Activated gamma-delta T cell treated with anti-CD3 and anti-CD28 coated beads, Interleukin-2, amount 50 U/mL, for 16 hours (primary cell): ENCODE measurements at places on chromosomes 12 and 14.
A peak's percentile ranks its signal among the peaks of the same experiment; 100 is the strongest.

DNA sequence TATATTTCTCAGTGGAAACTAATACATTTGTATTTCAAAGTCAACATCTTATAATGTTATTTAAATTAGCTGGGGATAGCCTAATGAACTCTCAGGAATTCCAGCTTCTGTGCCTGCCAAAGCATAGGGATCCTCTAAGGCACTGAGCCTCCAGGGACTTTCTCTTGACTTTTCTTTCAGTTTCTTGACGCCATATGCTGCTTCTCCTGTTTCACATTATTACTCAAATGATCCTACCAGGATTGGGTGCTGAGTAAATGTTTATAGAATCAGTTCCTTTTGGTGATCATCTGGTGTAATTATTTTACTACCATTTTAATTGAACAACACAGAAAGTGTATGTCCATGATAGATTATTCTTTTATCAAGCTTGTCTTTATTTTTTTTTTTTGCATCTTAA is 7.9 kb downstream of the METTL25 start:
- no peak for DNase-seq

GRCh38 chr12:81354327-81354932 is 276.6 kb downstream of the ACSS3 start:
- no peak for DNase-seq

- DNase-seq: no peak
Observed at GRCh38 chr12:94710933-94711332, 60.6 kb upstream of the TMCC3 start.

- DNase-seq: no peak
Observed at GRCh38 chr14:103139132-103140025, 16.1 kb downstream of the TNFAIP2 start.

DNA sequence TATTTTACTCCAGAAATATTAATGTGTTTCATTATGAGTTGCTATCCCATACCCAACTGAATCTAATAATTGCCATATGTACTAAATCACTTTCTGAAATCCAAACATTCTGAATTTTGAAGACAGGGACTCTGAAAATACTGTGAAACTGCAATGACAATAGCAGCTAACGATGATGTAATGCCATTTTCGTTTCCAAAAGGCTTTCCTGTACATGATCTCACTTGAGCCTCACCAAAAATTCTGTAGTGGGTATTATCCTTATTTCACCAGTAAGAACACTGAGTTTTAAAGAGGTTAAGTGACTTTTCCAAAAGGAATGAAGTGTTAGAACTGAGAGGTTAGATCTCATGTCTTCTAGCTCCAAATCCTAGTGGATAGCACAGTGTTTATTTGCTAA is 133.3 kb downstream of the FLRT2 start:
- no peak for DNase-seq

DNA sequence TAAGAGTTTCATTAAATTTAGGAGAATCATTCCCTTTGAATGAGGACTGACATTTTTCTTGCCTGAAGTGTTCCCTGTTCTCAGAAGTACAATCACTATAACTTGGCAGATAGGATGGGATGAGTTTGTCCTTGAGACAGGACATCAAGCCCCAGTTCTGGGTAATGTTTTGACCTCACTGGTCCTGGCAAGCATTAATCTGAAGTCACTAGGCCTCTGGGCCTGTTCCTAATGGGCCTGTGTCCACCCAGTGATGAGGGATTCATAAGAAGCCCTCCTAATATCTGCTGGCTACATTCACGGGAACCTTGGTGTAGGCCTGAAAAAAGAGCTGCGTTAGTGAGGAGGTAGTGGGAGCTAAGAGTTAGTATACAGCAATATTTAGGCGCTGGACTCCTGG is 37.2 kb downstream of the NINJ2 start:
- DNase-seq: no peak

- no peak for DNase-seq
Observed at GRCh38 chr14:89419973-89420482, 3.0 kb upstream of the FOXN3 start.

GRCh38 chr12:123263196-123263817 is 8.3 kb downstream of the CDK2AP1 start:
- DNase-seq: no peak

DNA sequence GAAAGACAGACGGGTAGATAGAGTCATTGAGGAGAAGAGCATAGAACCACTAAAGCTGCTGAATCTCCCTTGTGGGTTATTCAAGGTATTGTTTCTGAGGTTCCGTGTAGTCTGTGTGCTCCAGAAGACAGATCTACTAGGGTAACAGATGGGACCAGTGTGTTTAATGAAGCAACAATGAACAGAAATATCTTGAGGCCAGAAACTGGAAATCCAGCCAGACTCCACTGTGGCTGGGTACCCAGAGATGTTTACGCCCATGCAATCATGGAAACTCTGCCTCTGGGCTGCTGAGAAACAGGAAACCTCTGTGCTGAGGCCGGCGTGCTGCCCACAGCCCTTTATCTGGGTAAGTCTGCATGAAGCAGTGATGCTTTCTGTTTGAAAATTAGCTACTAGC is 8.3 kb downstream of the PROX2 start:
- peak; percentile 23 for DNase-seq

DNA sequence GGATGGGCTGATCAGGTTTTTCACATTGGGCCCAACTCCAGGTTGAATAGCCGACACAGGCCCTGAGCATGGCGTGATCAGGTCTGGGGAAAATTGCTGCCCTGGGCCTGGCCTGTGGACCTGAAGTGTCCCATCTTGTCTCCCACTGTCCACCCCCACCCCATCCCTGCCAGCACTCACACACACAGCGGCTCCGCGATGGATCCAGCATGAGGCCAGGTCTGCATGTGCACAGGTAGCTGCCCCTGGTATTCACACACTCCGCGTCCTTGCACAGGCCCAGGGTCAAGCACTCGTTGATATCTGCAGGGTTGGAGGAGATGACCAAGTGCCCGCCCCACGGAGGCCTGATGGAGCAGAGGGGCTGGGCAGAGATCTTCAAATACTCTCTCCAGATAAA is 38.7 kb downstream of the ISCA2 start:
- DNase-seq: no peak

GRCh38 chr14:60233251-60233650 is 15.8 kb upstream of the PPM1A start:
- no peak for DNase-seq

DNA sequence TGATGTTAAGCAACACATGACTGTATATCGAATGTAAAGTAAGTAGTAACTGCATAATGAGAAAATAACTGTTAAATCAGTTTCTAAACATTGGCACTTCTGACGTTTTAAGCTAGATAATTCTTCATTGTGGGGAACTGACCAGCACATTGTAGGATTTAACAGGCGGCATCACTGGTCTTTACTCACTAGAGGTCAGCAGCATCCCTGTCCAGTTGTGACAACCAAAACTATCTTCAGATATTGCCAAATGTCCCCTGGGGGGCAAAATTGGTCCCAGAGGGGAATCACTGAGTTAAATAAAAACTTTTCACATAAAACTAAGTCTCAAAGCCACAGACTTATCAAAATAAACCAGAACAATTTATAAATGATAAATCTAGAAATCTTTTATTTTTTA is 65.3 kb downstream of the BLTP3B start:
- DNase-seq: no peak

DNA sequence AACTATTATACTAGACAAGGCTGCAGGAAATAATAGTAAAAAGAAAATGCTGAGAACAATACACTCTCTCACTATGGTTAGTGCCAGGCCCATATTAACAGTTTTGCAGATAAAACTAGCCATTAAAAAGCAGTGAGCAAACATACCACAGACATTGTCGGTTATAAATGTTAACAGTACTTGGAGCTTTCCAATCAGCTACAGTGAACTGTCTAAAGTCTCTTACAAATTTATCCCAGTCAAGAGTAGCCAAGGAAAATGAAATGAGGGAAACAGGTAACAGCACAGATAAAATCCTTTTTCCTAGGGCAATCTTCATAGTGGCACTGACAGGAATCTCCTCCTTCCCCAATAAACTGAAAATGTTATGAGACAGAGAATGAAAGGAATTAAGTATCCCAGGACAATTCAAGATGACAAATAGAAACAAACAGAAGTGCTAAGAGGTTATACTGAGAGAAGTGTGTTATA is 30.8 kb downstream of the PAWR start:
- DNase-seq: no peak

DNA sequence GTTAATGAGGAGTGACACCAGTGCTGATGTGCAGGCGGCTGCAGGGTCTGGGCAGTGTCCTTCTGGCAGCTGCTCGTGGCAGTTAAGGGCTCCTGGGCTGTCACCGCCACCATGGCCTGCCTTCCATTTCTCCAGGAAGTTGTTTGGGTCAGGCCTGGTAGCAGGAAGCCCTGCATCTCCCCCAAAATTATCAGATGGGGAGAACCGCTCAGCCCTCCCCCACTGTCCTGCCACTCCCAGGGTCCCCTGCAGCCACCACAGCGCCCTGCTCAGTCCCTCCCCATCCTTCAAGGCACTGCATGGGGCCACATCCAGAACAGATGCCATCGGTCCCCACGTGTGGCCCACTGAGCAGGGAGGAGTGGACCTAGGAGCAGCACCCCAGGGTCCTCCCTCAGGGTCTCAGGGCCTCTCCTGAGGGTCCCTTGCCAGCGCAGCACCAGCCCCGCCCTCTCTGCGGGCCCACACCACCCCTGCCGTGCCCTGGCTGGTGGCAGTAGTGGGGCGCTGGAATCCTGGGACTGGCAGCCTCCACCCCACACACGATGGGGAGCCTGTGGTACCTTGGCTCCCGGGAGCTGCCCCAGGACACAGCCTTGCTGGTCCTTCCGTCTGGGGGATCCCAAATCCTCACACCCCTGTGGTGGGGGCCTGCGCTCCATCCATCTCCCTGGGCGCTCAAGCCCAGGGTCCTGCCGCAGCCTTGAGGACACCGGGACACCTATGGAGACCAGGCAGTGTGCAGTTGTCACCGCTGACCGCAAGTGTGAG is 10.3 kb upstream of the AMN start:
- no peak for DNase-seq

- DNase-seq: no peak
Observed at GRCh38 chr12:131323879-131324278, 370.2 kb downstream of the ADGRD1 start.

DNA sequence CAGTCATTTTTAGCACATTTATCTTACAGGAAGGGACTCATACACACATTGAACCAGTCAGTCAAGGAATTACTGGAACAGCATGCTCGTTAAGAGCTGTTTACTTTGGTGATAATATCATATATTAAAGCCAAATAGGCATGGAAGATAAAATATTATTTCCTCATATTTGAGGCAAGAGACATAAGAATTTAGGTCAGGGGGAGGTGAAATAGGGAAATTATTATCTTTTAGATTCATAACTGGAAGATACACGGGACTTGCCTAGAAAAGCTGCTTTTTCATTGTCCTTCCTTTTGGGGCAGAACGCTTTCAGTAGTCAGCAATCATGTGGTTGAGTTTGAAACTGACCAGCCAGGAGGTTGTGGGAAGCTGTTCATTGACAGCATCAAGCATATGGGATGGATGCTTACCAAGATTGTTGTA is 72.5 kb downstream of the NTN4 start:
- DNase-seq: no peak

DNA sequence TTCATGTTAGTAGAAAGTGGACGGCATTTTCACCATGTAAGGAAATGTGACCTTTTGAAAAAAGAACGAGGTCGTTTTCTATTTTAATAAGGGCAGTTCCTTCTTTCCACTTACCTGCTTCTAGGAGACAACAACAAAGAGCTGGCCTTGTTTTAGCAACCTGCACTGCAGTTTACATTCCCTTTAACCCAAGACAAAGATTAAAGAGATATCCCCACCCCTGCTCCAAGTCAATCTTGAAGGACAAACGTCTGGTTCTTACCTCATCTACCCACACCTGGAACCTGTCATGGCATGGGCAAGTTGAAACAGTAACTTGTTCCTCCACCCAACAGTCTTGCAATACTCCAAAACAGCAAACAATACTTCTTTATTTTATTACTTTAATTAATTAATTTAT is 32.7 kb downstream of the ZCCHC8 start:
- no peak for DNase-seq

GRCh38 chr12:32926356-32926755 is 29.8 kb upstream of the PKP2 start:
- no peak for DNase-seq

GRCh38 chr12:12715128-12715458 is 2.1 kb upstream of the CDKN1B start:
- no peak for DNase-seq
